ENCODE measurements at places on chromosomes 7 and 10. TPM values are rescaled to one million over a fixed set of nuclear protein-coding genes. Genes with fewer than 3 reads are reported as not detected.

DNA sequence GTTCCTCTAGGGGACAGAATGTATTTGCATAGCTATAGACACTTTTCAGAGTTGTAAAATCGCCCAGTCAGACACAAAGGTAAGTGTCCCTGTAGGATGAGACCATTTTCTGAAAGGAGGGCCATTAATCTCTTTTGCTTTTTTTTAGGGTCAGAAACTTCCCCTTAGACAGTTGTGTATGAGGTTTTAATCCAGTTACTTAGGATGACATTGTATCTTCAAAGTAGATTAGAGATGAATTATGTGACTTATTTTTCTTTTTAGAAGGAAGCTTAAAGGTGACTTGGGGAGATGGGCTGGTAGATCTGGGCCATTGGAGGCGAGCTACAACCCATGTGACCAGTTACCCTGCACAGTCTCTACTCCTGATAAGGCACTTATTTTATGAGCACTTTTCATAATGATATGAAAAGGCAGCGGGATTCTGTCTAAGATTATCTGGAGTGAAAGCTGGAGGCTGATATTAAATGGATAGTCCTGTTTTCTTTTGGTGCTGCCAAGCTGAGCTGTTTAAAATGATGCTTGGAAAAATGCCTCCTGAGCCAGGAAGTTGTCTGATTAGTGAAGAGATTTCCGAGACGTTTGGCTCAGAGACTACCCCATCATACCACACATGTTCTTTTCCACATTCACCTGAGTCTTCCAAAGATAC lies 264.3 kb downstream of the AUTS2 start:
- DNase-seq = no peak

DNA sequence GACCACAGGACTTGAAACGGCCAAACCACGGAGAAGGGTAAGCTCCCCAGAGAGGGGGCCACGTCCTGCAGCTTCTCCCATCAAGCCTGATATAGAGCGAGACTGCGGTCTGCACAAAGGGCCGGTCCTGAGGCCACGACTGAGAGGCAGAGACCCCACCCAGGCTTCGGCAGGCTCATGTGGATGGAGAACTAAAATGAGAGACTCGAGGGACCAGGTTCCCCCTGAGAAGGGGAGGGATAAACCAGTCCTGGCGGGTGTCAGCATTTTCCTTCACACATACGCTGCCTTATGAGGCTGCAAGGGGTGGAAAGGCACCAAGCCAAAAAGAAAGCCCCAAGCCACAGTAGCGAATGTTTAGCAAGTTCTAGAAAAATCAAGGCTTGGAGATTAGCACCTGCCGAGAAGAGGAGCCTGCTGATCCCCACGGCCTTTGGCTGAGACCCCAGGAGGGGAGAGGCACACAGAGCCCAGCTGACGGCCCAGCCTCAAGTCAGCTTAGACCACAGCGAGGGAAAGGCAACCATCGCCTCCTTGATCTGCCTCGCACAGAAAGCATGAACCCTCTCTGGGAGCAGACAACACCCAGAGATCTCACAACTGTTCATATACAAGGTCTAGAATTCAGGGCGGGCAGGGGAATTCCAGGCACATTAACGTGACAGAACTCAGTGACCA lies 92.6 kb upstream of the RNF32 start:
- DNase-seq = no peak

GRCh38 chr7:33895025-33895804 lies 10.1 kb upstream of the BMPER start:
- DNase-seq = peak; percentile 93

CELF2 gene
- 115 TPM for total RNA-seq

GRCh38 chr10:22230158-22230833 lies 12.5 kb upstream of the EBLN1 start:
- no peak for DNase-seq
